T47D (cell line): ENCODE measurements at places on chromosomes 5 and 9.

GRCh38 chr9:120396931-120397330 lies 183.0 kb downstream of the CDK5RAP2 start:
- no peak for DNase-seq

DNA sequence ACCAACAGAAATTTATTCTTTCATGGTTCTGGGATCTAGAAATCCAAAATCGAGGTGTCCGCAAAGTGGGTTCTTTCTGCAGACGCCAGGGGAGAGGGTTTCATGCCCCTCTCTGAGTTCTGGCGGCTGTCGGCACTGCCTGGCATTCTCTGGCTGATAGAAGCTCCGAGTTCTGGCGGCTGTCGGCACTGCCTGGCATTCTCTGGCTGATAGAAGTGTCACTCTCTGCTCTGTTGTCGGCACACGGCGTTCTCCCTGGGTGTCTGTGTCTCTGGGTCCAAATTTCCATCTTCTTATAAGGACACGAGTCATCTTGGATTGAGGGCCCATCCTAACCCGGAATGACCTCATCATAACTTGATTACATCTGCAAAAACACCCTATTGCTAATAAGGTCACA lies 7.6 kb downstream of the GFI1B start:
- no peak for DNase-seq

DNA sequence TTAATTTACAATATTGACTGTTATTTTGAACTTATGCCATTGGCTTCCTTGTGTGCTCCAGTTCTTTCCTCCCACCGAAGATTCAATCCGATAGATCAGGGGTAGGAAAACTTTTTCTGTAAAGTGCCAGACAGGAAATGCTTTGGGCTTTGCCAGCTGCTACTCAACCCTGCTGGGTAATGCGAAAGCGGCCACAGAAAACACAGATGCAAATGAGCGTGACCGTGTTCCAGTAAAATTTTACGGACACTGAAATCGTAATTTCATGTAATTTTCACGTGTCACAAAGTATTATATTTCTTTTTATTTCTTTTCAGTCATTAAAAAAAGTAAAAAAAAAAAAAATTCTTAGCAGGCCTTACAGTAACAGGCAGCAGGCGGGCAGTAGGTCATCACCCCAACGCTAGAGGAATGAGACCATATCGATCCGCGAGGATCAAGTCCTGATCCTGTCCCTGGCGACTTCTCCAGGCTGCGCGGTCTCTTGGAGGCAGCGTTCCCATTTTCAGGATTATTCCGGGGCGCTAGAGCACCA lies 599 bp downstream of the NMRK1 start:
- DNase-seq = peak; percentile 69

DNA sequence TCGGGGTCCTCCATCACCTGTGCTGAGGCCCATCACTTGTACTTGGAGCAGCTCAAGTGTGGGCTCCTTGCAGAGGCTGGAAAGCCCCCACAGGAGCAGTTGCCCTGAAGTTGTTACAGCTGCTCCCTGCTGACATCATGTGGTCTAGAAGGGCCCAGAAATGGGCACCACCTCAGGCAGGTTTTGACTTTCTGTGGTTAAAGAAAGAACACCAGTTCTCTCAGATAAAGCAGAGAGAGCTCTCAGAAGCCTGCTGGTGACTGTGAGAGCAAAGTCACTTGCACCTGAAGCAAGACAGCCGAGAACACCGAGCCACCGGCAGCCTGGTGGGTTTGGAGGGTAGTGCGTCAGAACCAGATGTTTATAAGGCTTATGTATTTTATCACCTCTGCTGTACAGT lies 70.4 kb downstream of the MVB12B start:
- DNase-seq = no peak

GRCh38 chr9:19154135-19154612 lies 26.9 kb upstream of the PLIN2 start:
- DNase-seq = no peak

DNA sequence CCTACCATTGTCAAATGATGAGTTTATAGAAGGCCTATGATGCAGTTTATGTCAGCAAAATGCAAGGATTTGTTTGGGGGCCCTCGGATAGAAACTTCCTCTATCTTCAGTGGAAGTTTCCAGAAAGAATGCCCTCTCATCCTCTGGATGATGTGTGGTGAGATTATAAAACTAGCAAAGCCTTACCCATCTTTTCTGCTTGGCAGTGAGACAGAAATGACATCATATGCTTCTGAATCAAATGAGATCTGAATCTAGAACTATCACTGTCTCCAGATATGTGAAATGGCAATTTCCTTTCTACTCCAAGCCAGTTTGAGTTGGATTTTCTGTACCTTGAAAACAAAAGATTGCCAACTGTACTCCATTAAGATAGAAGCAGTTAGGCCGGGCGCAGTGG lies 60.4 kb upstream of the CKMT2 start:
- DNase-seq = no peak

GRCh38 chr9:116144555-116144954 lies 9.0 kb upstream of the PAPPA start:
- DNase-seq = no peak

- DNase-seq = no peak
These were observed 535 bp downstream of the RFX3 start for GRCh38 chr9:3525096-3525835.

- no peak for DNase-seq
These were observed 50.2 kb upstream of the ASTN2 start for GRCh38 chr9:117464941-117465616.

DNA sequence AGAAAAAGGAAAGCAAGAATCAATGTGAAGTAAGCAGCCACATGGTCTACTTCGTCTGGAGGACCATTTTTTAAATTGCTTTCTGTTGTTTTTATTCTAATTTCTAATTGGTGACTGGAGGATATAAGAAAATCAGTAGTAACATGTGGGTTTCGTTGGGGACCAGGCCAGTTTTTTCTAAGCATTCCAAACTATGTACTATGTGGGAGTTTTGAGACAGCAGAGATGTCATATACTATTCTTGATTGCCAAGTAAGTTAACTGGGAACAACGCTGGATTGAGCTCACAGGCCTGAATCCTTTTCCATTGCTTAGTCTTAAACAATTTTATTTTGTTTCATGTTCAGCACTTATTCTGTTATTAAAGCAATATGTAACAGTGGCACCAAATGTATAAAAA lies 225.7 kb downstream of the TMEM167A start:
- no peak for DNase-seq

DNA sequence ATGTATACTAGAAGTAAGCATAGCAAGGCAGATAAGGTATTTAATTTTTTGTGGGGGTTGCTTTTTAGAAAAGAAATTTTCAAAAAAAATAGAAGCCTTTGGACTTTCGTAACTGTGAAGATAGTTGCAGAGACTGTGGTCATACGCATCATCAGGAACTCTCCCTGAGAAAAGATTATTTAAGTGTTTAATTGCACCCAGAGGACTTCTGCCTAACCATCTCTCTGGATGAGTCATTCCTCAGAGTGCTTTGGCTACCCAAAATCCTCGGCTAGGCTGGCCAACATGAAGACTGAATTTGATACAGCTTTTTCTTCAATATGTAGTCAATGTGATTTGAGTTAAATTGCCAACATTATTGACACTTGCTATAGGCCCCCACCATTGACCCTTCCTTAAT lies 296.4 kb downstream of the TLR4 start:
- no peak for DNase-seq

GRCh38 chr5:109826426-109826825 lies 136.7 kb downstream of the MAN2A1 start:
- DNase-seq = no peak

DNA sequence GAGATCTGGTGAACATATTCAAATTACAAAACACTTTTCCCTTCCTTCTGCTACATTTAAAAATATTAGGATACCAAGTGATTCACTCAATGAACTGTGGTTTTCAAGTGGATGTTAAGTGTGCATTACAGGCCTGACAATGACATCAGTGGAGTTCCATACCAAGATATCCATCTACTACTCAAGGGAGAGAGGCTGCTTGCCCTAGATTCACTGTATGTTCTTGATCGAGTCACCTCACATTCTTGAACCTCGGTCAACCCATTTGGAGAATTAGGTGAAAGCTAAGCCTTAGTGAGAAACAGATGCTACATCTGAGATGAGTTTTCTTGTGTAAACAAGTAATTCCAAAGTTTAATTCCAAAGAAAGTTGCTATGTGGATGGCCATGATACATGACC lies 142.2 kb downstream of the FGF10 start:
- no peak for DNase-seq

DNA sequence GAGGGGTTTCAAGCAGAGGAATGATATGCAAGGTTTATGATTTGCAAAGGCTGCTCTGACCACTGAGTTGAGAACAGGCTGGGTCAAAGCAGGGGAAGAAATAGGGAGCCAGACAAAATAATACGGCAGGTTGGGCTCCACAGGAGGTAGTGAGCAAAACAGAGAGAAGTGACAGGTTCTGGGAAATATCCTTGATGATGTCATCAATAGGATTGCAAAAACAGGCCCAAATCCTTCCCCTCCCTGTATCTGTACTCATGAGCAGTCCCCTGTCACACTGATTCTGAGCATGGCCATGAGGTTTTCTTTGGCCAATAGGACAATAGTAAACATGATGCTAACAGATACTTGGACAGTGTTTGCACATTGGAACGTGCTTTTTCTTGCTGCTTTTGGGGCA lies 471.8 kb upstream of the BRINP1 start:
- DNase-seq = no peak

DNA sequence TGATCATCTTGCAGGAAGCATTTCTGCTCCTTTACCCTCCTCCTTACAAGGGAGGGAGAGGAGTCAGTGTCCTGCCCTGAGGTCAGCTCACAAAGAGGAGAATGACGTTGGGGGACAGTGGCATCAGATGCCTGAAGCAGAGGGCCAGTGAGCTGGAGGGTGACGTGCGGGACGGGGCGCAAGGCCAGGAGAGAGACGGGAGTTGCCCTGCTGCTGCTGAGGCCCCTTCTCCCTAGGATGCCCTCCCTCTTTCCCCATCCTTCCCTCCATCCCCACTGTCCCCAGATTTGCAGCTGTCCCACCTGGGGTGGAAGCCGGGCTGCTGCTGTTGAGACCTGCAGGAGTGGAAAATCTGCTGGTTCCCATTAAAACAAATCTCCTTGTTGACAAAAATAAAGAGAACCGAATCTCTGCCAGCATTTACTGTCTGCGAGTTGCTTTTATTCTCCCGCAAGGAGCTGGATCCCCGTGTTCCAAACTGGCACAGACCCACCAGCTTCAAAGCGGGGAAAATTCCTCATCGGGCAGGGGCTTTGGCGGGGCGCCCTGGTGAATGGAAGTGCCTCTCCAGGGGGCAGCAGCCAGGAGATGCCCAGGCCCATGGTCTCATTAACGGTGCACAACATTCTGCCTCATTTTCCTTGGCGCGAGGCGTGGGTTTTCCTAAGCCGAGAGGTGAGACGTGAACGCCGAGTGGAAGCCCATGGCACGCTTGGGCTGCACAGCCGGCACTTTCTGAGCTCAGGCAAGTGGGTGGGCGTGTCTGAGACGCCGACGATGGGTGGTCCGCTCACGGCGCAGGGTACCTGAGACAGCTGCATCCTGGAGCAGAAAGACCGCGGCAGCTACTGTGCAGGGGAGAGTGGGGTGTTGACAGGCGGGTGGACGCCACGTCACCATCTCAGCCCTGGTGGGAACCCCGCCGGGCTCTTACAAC lies 13.9 kb upstream of the COL5A1 start:
- no peak for DNase-seq

- no peak for DNase-seq
These were observed 103.2 kb downstream of the WNK2 start for GRCh38 chr9:93287189-93287552.
